Renal pelvis (tissue), 12 donors: ENCODE measurements at places on chromosomes 3 and 15. TPM values are rescaled to one million over a fixed set of nuclear protein-coding genes. Genes with fewer than 3 reads are reported as not detected.

The STRIT1 gene
- 1.5 TPM for polyA plus RNA-seq

The DZIP1L gene
- polyA plus RNA-seq: 26.2 TPM

The GOLGA8S gene
- 0.64 TPM for polyA plus RNA-seq

The EPB42 gene
- polyA plus RNA-seq: 1.1 TPM
